ENCODE measurements at places on chromosomes 16 and 17.

DNA sequence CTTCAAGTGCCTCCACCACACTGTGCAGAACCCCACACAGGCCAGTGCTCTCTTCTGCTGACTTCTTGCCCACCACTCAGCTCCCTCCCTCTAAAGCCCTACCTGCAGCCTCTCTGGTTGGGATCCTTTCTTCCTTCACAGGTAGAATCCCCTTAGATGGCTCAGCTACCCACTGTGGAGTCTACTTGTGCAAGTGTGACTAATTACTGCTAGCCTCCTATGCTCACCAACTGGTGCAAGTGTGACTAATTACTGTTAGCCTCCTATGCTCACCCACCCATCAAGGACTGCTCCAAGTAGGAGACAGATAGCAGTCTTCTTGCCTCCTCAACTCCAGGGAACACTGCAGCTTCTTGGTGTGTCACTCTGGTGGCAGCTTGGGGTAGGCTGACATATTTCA lies 43.6 kb downstream of the TEX14 start:
- DNase-seq, result no peak

DNA sequence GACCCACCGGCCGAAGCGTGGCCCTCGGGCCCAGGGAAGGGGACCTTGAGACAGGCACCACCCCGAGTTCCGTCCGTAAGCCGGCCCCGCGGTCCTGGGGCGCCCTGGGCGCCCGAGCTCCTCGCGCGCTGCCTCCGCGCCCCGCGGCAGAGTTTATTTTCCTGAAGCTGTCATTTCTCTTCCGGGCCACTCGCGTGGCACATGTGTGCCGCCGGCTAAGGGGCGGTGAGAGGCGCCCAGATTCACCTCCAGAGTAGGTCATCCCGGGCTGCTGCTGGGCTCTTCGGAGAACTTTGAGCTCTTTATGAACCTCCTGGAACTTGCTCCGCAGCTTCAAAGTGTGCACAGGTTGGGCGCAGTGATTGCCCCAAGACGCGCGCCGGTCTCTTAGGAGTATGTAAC lies 489 bp downstream of the ZC3H18 start:
- DNase-seq, result no peak

GRCh38 chr16:77540646-77541045 lies 105.8 kb upstream of the ADAMTS18 start:
- DNase-seq, result no peak

- DNase-seq, result peak; percentile 38
Measured at GRCh38 chr17:31842195-31843069, 16.6 kb downstream of the COPRS start.

DNA sequence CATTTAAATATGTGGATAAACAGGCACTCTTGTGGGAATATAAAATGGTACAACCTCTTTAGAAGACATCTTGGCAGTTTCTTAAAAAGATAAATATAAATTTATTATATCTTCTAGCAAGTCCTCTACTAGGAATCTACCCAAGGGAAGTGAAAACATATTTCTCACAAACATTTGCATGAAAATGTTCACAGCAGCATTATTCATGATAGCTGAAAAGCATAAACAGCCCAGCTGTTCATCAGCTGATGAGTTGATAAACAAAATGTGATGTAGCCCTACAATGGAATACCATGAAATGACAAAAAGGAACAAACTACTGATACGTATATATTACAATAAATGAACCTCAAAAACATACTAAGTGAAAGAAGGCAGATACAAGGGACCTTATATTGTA lies 12.0 kb downstream of the DGKE start:
- no peak for DNase-seq

GRCh38 chr17:79035686-79036085 lies 11.7 kb downstream of the C1QTNF1 start:
- no peak for DNase-seq

DNA sequence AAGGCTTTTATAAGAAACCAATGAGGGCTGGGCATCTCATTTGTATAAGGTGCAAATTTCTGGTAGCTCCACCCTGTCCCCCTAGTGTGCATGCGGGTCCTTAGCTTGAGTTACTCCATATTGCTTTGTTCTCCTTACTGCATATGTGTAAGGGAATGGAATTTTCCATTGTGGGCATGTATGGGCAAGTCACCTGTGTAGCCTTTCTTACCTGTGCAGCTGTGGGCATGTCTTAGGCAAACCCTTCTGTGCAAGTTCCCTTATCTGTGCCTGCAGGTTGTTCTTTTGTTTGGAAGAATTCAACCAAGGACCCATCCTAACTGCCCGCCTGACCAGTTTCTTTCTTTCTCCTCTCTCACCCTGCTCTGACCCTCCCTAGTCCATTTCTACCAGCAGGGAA lies 122.8 kb upstream of the HS3ST4 start:
- no peak for DNase-seq

- no peak for DNase-seq
Measured at GRCh38 chr16:3646348-3646920, 8.1 kb upstream of the DNASE1 start.

- no peak for DNase-seq
Measured at GRCh38 chr17:73731733-73732132, 87.5 kb upstream of the SDK2 start.

DNA sequence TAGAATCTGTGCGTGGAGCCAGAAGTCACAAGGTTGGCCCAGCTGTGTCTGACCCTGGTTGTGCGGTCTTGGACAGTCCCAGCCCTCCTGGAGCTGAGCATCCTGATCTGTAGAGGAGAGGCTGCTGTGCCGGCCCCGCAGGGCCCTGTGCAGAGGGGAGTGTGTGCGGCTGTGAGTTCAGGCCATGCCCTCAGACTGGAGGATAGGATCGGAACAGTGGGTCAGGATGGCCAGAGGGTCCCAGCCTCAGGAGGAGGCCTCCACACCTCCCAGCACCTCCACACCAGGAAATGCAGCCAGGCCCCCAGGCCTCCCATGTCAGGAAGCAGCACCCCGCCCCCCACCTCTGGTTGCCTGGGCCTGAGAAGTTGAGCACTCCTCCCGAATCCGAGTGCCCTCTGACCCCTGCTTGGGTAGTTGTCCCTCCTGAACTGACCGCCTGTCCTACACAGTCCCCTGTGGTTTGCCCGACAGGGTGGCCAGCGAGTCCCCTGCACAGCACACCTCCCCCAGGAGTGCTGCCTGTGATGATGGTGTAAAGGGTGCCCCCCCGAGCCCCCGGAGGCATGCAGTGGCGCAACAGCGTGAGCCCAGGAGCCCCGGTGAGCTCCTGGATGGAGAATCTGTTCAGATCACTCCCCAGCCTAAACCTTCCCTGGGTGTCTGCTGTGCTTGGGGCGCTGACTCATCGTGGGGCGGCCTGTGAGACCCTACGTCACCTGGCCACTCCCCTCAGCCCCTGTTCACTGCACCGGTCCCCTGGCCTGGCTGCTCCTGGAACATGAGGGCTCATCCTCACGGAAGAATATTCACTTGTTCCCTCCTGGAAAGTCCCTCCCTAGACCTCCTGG lies 285.2 kb downstream of the SEC14L1 start:
- peak; percentile 71 for DNase-seq

DNA sequence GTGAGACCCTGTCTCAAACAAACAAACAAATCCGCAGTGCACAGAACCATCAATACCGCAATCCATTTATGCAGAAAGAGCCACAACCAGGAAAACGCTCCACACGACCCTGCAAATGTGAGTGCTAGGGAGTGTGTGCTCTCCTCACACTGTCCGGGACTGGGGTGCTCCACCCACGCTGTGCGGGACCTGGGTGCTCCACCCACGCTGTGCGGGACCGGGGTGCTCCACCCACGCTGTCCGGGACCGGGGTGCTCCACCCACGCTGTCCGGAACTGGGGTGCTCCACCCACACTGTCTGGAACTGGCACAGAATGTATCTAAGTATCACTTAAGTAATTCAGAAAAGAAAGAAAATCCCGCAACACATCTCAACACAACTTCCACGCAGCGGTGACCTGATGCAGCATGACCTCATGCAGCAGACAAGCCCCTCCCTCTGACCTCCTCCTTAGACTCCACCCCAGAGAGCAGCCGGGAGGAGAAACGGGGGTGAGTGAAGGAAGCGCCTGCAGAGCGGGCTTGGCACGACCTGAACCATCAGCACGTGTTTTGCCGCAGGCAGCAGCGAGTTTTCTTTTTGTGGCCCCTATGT lies 38.5 kb downstream of the ZNF276 start:
- no peak for DNase-seq

DNA sequence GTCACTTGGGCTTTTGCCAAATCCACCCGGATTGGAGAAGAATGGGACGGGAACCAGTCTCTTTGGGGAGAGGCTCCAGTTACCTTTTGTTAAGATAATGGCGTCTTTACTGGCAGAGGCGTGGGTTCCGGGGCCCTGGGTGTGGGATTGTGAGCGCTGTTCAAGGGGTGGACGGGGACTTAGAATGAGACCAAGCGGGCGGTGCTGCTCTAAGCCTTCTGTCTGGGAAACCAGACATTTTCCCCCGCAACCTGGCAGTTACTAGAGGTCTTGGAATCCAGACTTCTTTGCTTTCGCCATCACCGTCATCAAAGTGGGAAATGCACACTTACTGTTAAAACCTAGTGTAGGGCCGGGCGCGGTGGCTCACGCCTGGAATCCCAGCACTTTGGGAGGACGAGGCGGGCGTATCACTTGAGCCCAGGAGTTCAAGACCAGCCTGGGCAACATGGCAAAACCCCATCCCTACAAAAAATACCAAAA lies 706 bp downstream of the TEN1 start:
- DNase-seq, result no peak

DNA sequence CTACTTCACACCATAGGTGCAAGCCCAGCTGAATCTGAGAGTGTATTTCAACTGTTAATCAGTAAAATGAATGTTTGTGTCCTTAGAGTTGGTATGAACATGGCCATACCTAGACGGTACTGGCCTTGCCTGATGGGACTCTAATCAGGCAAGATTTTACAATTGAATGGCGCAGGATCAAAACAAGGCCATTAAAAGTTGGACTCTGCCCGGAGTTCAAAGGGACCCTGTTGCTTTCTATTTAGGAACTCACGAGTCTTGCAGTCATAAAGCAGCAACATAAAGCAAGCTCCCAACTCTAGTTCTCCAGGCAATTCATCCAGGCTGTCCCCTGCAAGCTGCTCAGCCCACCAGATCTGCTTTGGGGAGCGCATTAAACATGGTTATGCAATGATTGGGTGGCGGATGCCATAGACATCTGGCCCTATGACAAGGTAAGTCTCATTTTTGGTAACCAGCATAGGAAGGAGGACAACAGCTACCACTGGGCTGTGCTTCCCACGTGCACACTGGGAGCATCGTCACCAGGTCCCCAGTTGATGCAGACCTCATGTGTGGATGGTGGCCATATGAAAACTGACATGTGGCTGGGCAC lies 8.8 kb downstream of the TMEM186 start:
- DNase-seq, result no peak

DNA sequence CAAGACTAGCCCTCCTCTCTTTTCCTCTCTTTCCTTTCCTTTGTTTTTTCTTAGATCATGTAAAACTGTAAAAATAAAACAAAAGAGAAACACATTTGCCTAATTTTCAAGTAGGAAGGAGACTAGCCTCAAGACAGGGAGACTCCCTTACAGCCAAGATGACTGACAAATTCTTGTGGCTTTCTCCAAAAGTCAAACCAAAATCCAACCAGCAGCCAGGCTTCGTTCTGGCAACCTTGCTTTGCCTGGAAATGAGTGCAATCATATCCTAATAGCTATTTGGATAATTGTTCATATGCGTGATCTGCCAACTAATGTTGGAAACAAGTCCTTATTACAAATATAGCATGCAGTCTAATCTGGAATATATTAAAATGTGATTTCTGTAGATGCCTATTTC lies 868.9 kb upstream of the SOX9 start:
- DNase-seq, result no peak

DNA sequence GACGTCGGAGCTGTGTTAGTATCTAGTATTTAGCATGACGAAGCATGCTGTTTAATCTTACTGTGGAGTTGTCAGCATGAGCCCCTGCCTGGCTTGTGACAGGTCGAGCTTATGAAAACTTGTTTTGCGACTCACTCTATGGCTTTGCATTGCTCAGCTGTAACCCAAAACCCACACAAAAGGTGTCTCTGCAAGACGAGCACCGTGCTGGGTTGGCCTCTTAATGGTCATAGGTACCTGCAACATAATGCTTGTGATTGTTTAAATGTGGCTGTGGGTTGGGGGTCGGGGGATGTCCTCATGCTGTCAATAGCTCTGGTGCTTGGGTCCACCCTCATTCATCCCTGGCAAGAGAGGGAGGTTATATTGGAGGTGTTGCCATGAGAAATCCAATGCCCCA lies 5.4 kb downstream of the NTN1 start:
- DNase-seq, result no peak

DNA sequence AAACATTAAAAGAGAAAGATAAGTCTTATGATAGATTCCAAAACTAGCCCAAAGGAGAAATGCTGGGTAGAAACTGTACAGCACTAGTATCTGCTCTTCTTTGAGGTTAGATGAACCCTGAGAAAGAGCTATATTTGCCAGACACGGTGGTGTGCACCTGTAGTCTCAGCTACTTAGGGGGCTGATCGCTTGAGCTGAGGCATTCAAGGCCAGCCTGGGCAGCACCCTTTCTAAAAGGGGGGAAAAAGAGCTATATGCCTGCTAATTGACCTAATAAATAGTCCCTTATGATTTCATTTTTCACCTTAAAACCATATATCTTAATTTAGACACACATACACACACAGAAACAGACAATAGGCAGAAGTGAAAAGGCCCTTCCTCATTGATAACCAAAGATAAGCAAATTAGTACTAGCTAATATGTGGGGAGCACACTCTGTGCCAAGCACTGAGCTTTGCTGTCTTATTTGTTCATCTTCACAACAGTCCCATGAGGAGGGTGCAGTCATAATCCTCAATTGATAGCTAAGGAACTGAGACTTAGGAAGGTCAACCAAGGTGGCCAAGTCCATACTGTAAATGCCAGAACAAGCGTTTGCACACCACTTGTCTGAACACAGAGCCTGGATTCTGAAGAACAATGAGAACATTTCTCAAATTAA lies 56.6 kb upstream of the NLK start:
- DNase-seq, result no peak

DNA sequence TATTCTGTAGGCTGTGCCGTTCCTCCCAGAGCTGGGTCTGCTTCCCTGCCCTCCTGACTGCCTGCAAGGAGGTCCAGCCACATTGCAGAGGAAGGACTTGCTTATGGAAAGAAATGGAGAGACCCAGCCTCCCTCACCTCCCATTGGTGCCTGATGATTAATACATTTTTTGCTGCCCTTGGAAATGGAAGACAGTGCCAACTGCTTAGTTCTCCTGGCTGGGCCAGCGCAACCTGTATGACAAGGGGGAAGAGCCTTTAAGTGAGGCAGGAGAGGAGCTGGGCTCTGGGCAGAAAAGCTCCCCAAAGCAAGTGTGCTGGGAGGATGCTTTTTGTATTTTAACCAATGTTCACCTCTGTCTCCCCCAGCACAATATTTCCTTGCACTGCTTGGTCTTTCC lies 238.5 kb downstream of the SOX9 start:
- DNase-seq, result no peak
